Gastrocnemius medialis (tissue), 4 donors: ENCODE measurements at places on chromosomes 6 and 20.
A peak's percentile ranks its signal among the peaks of the same experiment; 100 is the strongest.

GRCh38 chr6:137958811-137959565 is 91.9 kb downstream of the TNFAIP3 start:
- DNase-seq: no peak

DNA sequence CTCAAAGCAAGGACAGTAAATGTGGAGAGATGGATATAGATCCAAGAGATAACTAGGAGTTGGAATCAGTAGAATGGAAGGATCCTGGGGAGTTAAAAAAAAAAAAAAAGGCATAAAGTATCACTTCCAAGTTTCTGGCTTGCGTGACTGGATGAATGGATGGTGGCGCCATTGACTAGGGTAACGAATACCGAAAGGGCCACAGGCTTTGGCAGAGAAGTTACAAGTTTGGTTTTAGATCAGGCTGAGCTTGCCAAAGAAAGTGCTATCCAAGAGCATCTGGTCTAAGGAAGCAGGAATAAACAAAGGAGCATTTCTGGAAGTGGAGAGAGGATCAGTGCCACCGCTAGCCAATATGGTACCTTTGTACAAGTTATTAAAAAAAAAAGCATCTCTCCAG is 17.5 kb downstream of the L3MBTL1 start:
- no peak for DNase-seq

- no peak for DNase-seq
These were observed 175.3 kb upstream of the CST7 start for GRCh38 chr20:24773751-24774201.

GRCh38 chr20:54194724-54195438 is 13.0 kb upstream of the PFDN4 start:
- DNase-seq: no peak

DNA sequence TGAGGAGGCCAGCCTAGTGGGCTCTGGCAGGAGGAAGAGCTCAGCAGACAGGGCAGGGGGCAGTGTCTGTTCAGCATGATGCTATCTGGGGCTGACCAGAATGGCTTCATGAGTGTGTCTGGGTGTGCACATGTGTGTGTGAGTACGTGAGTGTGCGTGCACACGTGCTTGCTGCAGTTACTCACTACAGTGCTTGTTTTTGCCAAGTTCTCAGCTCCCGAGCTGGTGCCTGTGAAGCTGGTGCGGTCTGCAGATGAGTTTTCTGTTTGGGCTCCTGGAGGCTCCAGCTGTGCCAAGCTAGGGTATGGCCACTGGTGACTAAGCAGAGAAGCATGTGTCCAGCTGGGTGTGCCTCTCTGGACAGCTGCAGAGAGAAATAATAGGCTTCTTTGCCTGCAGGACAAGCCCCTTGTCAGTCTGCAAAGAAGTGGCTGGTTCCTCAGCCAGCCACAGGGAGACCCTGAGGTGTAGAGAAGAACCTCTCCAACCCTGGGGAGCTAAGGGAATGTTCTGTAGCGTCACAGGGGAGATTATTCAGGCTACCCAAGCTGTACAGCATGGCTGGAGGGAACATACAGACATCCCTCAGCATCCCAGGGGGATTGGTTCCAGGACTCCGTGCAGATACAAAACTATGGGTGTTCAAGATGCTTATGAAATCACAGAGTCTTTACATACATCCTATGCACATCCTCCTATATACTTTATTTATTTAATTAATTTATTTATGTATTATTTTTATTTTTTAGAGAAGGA is 40.2 kb upstream of the FAM50B start:
- peak; percentile 63 for DNase-seq

DNA sequence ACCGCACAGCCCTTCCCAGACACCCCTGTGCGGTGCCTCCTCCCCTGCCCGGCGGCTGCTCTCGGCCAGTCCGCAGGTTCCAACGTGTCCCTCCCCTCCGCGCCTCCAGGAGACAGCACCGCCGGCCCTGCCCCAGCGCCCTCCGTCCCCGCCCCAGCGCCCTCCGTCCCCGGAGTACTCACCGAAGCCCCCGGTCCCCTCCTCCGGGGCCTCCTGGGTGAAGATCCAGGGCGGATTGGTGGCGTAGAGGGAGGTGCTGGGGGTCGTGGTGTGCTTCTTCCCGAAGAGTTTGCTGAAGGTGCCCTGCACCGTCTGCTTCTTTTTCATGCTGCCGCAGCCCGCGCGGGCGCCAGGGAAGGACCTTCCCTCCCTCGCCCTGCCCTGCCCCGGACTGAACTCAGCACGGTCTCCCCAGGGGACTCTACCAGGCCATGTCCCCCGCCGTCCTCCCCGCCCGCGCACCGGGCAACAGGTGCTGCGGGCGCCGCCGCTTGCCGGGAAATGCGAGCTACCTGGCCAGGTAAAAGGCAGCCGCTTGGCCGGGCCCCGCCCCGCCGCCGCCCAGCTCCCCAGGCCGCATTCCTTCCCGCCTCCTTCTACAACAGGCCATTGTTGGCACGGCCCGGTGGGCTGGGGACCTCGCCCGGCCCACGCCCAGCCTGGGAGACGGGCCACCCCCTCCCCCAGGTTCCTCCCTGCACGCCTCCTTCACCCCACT is at the start of gene C6orf132:
Gene C6orf132 (minus strand): TSS at position 503 of the 718 bp plus-strand sequence. CDS start 176 bp downstream, at position 327.
- DNase-seq: no peak

- no peak for DNase-seq
These were observed 51.0 kb upstream of the CLDN20 start for GRCh38 chr6:155212616-155213380.

DNA sequence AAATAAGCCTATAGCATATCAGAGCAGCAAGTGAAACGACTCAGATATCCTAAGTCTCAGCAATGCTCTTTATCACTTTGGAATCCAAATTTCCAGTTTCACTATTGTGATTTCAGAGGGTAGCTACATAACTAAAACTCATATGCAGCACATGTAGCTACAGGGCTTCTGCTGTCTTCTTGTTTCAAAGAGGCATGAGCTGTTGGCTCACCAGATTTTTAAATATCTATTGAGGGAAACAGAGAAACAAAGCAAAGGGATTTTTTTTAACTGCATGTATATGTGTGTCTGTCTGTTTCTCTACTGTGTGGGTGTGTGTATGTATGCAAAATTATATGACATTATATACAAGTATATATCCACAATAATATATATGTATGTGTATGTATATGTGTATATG is 258.4 kb downstream of the HDGFL1 start:
- DNase-seq: no peak

- DNase-seq: no peak
These were observed 27.1 kb upstream of the SYNCRIP start for GRCh38 chr6:85669735-85670194.

- no peak for DNase-seq
These were observed 42.6 kb upstream of the ZNFX1 start for GRCh38 chr20:49320460-49320859.

- no peak for DNase-seq
These were observed 988 bp downstream of the ECHDC1 start for GRCh38 chr6:127342296-127342945.

- no peak for DNase-seq
These were observed 807 bp upstream of the OTOR start for GRCh38 chr20:16747291-16747811.

- no peak for DNase-seq
These were observed 160.2 kb downstream of the MTFR2 start for GRCh38 chr6:136089876-136090275.

DNA sequence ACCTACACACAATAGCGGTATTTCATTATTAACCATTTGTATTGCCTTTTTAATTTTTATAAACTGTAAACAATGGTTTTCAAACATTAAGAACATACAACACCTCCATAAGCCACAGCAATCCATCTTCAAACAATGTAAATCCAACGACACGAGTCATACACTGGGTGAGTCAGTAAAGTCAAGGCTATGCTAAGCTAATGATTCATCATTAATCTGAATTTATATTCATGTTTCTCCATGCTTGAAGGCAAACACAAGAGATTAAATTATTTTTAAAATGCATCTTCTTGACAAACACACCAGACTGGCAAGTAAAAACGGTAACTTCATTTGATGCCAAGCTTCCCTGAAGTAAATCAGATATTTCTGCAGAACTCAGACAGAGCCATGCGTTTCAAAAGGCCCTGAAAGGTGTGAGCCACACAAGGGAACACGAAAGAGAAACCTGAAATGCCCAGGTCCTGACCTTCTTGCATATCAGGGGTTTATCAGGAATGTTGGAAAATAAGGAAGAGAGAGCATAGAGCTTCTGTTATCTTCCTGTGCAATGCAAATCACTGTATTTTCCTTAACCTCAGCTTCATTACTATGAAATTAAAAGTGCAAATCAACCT is 162.5 kb downstream of the ALDH8A1 start:
- DNase-seq: no peak

DNA sequence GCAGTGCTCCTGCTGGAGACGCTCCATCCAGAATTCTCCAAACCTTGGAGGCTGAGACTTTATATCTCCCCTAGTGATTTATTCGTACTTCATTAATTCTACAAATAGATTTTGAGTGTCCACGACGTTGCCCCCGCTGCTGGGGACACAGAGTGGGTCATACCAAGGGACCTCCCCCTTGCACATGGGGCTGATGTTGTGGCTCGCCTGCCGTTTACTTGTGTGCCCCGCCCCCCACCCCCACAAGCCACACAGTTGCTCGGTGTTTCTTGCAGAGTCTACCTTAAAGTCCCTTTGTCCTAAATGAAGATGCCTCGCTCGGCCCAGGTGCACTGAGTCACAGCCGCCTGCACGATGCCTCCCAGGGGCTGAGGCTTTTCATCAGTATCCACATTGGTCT is 20.3 kb upstream of the SMOC2 start:
- no peak for DNase-seq

DNA sequence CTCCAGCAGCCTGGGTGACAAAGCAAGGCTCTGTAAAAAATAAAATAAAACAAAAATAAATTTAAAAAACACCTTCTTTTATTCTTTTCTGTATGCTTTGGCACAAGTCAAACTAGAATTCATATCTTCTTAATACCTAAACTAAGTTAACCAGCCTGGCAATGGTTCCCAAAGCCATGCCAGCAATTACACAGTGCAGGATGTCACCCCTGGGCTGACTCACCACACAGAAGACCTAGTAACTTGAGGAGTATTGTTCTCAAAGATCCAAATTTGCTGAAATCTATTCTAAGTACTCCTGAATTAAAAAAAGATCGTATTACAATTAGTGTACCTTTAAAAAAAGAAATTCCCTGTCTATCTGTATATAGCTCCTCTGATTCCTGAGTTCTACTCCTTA is 162.7 kb upstream of the SGK1 start:
- DNase-seq: peak; percentile 67

- peak; percentile 48 for DNase-seq
These were observed 14.7 kb downstream of the UCKL1 start for GRCh38 chr20:63941282-63942081.

DNA sequence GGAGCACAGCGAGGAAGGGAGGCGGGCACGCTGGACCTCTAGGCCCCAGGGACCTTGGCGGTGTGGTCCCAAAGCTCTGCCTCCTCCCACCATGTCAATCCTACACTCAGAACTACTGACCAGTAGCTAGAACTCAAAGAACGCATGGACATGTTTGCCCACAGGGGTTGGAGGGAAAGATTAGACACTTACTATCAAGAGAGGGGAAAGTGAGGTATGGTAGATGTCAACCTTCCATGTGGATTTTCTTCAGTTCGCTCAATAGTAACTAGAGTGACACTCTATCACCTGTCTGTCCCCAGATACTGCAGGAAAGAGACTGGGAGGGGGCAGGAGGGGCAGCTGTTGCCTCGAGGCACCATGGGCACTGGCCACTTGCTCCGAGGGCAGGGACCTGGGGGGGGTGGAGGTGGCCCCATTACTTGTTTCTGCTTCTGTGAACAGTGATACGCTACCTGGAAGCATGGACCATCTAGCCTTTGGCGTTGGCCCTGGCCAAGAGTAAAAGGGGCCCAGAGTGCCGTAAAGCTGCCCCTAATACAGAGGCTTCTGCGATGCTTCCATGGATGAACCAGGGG is 912 bp upstream of the DIDO1 start:
- no peak for DNase-seq

- DNase-seq: no peak
These were observed 479.5 kb downstream of the CD83 start for GRCh38 chr6:14597090-14597489.

- DNase-seq: no peak
These were observed 10.1 kb downstream of the SLC35F1 start for GRCh38 chr6:117917176-117917575.

DNA sequence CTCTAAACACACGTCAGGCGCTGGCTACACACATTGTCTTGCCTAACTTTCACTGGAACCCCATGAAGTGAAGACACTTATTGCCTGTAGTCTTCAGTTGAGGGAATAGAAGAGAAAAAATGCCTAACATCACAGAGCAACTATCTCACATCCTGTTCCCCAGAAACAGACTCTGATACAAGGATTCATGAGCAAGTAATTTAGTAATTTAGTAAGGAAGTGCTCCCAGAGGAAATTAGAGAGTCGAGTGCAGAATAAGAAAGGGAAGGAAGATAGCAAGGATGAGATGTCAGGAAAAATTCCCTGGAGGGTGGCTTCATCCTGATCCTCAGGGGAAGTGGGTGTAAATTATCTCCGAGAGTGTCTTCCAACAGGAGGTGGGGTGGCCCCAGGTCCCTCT is 104.0 kb downstream of the FOXA2 start:
- DNase-seq: no peak

DNA sequence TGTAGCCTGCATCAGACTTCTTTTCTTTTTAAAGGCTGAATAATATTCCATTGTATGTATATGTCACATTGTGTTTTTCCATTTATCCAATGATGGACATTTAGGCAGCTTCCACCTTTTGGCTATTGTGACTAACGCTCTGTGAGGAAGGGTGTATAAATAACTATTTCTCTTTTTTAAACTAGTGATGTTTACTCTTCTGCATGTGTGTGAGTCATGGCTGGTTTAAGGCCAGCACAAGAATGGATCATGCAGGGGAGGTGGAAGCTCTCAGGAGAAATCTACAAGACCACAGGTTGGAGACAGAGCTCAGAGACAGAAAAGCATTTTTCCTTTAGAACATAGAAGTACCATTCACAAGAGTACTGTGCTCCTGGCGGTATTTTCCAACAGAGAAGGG is 307.2 kb downstream of the SOX4 start:
- no peak for DNase-seq

GRCh38 chr6:89410231-89410761 is 1.8 kb downstream of the RRAGD start:
- no peak for DNase-seq

GRCh38 chr6:121557146-121557940 is 121.9 kb downstream of the GJA1 start:
- no peak for DNase-seq

- no peak for DNase-seq
These were observed 113.6 kb upstream of the ZFP64 start for GRCh38 chr20:52305024-52305645.

DNA sequence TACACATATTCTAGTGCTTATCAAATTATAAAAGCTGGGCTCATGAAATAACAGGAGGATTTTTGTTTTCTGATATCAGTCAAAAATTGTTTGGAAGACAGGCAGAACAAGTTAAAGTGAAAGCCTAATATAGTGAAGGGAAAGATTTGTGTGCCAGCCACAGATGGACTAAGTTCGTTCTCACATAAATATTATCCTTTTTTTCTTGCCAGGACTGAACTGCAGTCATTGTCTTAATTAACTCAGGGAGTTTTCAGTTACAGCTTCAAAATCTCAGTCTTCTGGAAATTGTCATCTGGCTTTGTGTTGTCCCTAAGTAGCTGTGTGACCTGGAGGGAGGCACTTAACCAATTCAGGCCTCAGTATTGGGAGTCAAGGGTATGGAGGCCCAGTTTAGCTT is 40.7 kb downstream of the PLCB4 start:
- DNase-seq: no peak
